ENCODE measurements at places on chromosomes 3 and 15. TPM values are rescaled to one million over a fixed set of nuclear protein-coding genes. Genes with fewer than 3 reads are reported as not detected.

Gene FBXO22
- total RNA-seq = 107 TPM

Gene NR2E3
- 0.37 TPM for total RNA-seq

Gene NTRK3
- total RNA-seq = not detected

Gene SLC22A13
- total RNA-seq = 0.17 TPM

Gene FSIP1
- 0.52 TPM for total RNA-seq

GRCh38 chr3:149142682-149143081 is 13.2 kb downstream of the HPS3 start:
- no peak for DNase-seq

- no peak for DNase-seq
Observed at GRCh38 chr3:160010578-160010977, 21.9 kb downstream of the IL12A start.

DNA sequence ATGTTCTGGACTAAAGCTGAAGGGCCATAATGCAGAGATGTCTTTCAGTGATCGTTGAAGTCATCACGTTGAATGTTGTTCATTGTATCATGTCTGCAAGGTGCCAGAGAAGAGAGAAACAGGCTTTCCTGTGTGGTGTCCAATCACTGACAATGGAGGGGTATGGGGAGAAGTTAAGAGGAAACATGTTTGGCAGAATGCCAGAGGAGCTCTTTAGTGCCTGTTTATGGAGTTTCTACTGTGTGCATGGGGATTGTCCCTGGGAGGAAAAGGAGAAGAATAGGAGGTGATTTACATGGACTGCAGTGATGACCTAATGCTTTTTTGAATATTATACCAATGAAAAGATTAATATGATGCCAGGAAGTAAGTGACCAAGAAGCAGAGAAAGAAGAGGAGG is 11.7 kb downstream of the SCAANT1 start:
- DNase-seq = no peak

DNA sequence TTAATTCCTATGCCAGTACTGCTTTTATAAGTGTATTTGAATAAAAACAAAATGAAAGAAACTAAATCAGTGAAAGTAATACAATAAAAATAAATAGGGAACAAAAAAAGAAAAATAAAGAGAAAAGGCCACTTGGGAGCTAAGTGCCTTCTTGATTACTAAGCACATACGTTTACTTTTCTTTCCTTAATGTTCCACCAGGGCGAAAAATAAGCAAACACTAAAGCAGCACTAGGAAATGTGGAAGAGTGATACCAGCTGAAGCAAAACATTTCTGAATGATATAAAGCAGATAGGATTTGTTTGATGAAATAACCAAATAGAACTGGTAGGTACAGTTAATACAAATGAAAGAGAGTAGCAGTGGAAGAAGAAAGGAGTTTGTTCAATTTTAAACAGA is 132.8 kb upstream of the ZPLD1 start:
- DNase-seq = no peak

DNA sequence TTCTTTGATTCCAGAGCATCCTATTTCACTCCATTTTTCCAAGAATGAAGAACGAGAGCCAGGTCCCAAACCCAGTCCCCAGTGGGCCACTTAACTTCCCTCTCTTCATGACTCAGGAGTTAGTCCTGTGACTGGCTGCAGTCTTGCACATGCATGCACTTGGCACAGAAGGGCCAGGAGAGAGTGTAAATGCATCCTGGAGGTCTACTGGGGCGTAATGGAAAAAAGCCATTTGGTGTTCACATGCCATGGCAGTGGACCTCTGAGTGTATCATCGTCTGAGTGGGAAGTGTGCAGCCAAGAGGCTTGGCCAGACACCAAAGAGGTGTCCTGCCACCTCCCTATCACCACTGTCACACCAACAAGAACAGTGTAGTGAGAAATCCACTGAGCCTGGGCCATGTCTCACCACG is 15.1 kb upstream of the RFTN1 start:
- no peak for DNase-seq

DNA sequence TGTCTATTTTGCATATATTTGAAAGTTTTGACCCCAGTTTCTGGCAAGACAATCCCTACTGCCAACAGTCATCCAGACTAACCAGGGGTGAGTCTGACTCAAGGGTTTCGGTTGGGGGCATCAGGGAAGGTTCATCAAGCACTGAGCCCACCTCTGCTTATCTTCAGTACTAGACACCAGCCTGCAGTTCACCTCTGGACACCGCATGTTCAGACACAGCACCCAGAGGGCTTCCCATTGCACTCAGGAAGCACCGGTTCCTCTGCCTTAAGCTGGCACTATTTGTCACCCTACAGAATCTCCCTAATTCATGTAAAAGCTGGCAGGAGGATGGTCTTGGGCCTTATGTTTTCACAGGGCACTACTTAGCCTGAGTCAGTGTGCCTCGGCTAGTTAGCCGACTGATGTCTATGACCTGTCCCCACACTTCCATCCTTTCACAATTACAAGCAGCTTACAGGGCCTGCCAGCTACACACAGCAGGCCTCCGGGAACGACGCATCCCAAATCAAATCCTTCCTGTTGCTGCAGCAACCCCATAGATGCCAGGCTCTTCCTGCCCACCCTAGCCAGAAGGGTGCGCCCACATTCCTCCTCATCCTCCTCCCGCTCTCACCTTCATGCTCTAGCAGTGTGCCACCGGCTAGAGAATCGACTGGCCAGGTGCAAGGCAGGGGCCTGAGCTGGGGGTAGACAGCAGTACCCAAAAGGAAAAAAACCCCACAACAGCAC is 52.5 kb downstream of the SH3BP5 start:
- no peak for DNase-seq

GRCh38 chr3:38264353-38264771 is 1.2 kb upstream of the SLC22A13 start:
- DNase-seq = no peak

DNA sequence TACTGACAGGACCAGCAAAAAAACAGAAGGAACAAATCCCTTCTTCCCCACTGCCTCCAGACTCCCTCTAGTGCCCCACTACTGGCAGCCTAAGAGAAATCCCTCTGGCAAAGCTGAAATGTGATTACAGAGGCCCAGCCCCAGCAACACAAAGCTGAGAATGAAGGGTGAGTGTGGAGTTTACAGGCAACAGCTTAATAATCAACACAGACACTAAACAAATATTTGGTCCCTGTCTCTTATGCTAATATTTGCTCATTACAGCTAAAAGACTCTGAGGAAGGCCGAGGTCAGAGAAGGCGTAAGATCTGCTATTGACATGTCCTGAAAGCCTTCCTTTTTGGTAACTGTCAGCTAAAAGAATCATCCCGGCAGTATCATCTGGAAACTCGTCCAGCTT is 308.5 kb upstream of the RASGRP1 start:
- peak; percentile 19 for DNase-seq

DNA sequence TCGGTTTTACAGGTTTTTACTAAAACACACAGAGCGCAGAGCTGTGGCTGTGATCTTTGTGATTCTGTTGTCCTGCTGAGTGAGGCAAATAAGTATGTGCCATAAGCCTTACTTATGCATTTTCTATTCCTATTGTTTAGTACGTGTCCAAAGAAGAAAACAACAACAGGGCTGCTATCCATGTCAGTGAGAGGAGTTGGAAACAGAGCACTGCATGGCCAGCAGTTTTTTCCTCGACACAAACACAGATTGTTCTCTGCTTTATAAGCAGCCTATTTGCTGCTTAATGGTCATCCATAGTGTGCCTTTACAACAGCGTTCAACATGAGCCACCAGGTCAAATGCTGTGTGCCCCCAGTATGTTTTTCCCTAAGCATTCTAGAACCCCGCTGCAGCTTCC is 79.8 kb downstream of the SHQ1 start:
- no peak for DNase-seq

GRCh38 chr3:29441422-29441821 is 160.6 kb downstream of the RBMS3 start:
- DNase-seq = no peak

- DNase-seq = peak; percentile 29
Observed at GRCh38 chr3:414063-414462, 217.5 kb downstream of the CHL1 start.
